ENCODE measurements at places on chromosomes 4 and X.
A peak's percentile ranks its signal among the peaks of the same experiment; 100 is the strongest.

DNA sequence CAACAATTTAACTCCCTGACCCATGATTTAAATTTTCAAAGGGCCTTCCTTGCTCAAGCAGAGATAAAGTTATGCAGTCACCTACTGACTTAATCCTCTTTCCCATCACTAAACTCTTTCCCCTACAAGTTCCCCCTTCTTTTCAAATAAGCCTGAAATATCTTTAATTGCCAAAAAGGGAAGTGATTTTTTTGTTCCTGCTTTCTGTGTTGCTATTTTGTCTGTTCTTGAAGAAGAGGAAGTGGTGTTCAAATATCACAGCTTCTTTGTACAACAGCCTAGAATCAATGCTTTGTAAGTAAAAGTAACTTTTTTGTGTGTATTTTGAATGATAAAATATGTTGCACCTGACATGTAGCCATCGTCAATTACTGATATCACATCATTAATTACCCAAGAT is 595.9 kb downstream of the CENPC start:
- no peak for DNase-seq

DNA sequence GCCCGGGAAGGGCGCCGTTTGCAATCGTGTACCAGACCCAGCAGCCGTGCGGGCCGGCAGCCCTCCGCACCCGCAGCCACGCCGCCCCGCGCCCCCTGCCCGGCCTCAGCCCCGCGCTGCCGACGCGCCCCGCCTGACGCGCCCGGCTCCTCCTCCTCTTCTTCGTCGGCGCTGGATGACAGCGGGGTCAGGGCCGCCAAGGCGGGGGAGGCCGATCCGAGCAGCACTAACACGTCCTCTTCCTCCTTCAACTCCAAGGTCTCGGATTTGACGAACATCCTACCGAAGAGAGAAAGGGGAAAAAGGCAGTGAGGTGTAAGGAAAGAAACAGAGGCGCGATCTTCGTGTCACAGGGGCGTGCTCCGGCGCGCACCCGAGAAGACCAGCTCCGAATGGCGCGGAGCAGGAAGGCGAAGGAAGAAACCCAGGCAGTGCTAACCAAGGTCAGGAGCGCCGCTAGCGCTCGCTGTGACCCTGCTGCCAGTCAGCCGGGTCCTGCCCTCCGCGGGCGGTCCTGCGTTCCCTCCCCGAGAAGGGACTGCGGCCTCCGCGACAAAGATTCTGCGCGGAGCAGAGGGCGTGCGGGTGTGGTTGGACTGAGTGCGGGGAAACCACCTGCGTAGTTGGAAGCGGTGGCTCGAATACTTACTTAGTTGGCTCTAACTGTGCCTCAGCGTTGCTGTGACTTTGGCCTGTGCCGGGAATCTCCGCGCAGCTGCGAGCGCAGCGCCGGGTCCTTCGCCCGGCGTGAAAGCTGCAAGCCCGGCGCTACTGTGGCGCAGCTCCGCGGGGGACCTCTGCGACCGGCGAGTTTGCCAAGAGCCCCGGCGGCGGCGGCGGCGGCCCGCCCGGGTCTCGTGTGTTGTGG is 548 bp downstream of the NEUROG2 start:
- no peak for DNase-seq

DNA sequence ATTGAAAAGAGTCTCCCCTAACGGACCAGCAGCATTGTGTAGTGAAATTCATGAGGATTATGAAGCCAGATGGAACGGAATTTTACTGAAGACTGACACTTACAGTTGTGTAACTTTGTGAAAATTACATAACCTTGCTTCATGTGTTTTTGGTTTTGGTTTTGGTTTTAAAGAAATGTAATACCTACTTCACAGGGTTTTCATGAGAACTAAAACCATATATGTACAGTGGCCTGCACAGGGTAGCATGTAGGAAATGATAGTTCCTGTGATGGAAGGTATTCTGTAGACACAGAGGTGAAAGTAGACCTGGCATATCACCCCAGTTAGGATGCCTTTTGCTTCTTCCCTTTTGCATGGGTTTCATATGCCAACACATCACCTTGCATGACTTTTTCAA is 247.0 kb downstream of the BANK1 start:
- DNase-seq: no peak

- DNase-seq: no peak
Observed at GRCh38 chr4:113826421-113826820, 64.9 kb upstream of the CAMK2D start.

DNA sequence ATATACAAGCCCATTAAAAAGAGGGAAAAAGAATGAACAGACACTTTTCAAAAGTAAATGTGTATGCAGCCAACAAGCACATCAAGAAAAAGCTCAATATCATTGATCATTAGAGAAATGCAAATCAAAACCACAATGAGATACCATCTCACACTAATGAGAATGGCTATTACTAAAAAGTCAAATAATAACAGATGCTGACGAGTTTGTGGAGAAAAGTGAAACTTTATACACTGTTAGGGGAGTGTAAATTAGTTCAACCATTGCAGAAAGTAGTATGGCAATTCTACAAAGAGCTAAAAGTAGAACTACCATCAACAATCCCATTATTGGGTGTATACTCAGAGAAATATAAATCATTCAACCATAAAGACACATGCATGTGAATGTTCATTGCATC is 203.0 kb downstream of the ARAP2 start:
- DNase-seq: no peak

GRCh38 chrX:2888309-2888708 is 40.8 kb downstream of the ARSD start:
- no peak for DNase-seq

DNA sequence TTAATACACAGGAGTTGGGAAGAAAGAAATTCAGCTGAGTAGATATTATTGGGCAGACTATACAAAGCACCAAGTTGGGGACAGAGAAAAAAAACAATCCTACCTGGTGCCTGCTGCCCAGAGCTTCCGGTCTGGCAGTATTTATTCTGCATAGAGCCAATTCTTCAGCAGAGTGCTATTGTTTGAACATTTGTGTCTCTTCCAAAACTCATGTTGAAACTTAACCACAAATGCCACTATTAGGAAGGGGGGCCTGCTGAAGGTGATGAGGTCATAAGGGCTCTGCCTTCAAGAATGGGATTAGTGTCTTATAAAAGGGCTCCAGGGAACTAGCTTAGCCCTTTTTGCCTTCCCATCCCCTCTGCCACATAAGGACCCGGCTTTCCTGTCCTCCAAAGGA is 136.2 kb downstream of the EVC2 start:
- no peak for DNase-seq

GRCh38 chr4:1201851-1202525 is 29.6 kb upstream of the SPON2 start:
- DNase-seq: peak; percentile 57

DNA sequence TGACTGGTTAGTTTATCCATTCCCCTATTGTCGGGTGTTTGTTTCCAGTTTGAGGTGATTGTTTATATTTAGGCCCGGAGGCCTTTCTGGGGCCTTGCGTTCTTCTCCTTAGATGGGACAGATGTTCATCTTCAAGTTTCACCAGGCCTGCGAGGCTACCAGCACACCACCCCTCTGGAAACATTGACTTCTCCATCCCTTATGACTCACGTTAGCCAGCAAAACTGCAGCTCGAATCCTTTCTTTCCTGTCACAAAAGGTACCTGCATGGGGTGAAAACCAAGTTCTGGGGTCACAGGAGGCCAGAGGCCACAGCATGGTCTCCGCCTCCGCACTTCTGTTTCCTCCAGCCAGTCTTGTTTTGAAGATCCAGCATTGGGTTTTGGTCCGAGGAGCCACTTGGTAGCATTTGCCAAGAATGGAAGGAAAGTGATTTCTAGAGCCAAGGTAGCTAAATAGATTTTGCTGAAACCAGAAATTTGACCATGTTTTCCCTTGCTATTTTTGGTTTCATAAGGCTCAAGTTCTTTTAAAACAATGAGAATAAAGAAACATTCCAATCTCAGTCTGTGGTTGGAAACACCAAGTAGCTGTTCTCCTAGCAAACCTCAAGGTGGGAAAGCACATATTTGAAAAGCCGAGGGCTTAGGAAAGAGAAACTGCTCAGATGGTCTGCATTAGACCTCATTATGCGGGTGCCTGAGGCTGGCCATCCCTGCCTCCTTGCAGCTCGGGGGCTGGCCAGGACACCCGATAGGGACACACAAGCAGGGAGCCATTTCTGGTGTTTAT is 5.6 kb downstream of the NYX start:
- DNase-seq: no peak

DNA sequence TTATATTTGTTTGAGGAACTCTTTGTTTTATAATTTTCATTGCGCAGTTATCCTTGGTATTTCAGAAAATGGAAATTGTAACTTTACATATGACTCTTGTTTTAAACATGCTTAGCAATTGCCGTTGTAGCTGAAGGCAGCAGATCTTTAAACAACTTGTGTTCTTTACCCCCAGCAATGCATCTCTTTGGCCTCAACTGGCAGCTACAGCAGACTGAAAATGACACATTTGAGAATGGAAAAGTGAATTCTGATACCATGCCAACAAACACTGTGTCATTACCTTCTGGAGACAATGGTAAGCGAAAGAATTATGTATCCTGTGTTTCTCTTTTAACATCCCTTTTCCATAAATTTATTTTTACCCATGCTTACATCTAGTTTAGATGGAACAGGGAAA is 263.6 kb downstream of the DCTD start:
- DNase-seq: no peak
